HFFc6 (cell line): ENCODE measurements at places on chromosomes 1 and 21.

DNA sequence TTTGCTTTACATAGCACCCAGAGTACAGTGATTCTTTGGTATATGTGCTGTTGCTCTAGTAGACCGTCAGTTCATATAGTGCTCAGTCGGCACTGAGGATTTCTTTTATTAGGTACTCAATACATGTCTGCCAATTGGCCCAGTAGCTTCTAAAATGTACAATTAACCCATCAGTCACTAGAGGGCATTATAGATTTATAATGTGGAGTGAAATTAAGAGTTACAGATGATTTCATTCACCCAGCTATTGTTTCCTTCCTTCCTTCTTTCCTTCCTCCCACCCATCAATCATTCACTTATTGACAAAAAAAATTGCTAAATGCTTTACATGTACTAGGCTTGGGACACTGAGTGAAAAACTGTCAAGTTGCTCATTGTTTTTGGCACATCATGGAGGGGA lies 263.6 kb upstream of the USP24 start:
- peak; percentile 31 for DNase-seq

GRCh38 chr1:32242341-32242851 lies 4.6 kb upstream of the FAM167B start:
- no peak for DNase-seq

DNA sequence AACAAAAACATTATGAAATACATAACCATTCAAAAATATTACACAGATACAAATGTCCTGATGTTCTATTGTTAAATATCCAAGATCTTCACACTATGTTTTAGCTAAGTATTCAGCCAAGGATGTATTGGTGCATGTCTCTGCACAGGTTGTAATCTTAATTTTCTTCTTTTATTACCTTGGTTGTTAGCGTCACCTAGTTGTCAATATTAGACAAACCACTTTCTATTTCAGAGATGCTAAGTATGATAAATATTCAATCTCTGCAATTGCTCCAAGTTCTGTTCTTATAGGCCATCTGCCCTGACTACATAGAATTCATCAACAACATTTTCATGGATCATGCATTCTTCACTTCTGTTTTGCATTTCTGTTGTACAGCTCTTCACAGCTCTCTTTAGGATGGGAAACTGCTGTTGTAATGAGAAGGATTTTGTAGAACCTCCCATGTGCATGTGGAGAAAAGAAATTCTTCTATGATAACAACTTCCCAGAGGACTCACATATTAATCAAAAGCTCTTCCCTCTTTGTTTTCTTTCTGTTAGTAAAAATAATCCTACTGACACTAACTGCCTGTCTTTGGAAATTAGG lies 380.1 kb downstream of the NUF2 start:
- DNase-seq = no peak

DNA sequence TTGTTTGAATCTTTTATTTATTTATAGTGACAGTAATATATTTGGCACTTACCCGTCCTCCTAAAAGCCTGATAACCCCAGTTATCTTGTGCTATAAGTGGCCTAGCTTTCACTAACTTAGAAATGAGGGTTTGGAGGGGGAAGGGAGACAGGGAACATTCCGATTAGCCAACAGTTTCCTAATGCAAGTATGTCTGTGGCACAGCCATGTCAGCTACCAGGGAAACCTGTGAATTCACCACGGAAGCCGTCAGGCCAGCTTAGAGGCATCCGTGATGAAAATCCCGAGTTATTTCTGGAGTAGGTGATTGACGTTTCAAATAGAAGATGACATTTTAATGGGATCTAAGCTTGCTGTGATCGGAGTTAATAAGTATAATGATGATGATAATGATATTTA lies 39.4 kb upstream of the BCL10 start:
- DNase-seq = no peak
